Hair follicle dermal papilla cell (primary cell): ENCODE measurements at places on chromosomes 3 and 15. TPM values are rescaled to one million over a fixed set of nuclear protein-coding genes. Genes with fewer than 3 reads are reported as not detected.

CTDSPL gene
- 35.9 and 44.0 TPM in 2 replicates for total RNA-seq

FBXO40 gene
- total RNA-seq: not detected in 2 replicates

AMIGO3 gene
- 1.5 and 1.8 TPM in 2 replicates for total RNA-seq

ITPKA gene
- total RNA-seq: 0.32 and 0.85 TPM in 2 replicates

TUSC2 gene
- total RNA-seq: 13.8 and 15.9 TPM in 2 replicates
